ENCODE measurements at places on chromosomes 1 and 21. TPM values are rescaled to one million over a fixed set of nuclear protein-coding genes. Genes with fewer than 3 reads are reported as not detected.

RBP7 gene
- total RNA-seq, result not detected

MCOLN3 gene
- total RNA-seq, result 1.8 TPM

LIX1L gene
- total RNA-seq, result 11.7 TPM

RNU1-2 gene
- under 0.01 TPM for total RNA-seq

GJA8 gene
- not detected for total RNA-seq

LYPLA2 gene
- 72.2 TPM for total RNA-seq

SPATA45 gene
- not detected for total RNA-seq

SLC45A3 gene
- total RNA-seq, result 6.2 TPM

IGSF21 gene
- total RNA-seq, result not detected

TIE1 gene
- total RNA-seq, result not detected

RAVER2 gene
- 9.8 TPM for total RNA-seq

ADAMTSL4 gene
- 14.4 TPM for total RNA-seq

LRRC53 gene
- not detected for total RNA-seq

GJB5 gene
- total RNA-seq, result 109 TPM

TRAF3IP3 gene
- total RNA-seq, result not detected

FABP3 gene
- total RNA-seq, result 0.42 TPM

AGT gene
- total RNA-seq, result not detected

ZYG11A gene
- 0.63 TPM for total RNA-seq

HAX1 gene
- 114 TPM for total RNA-seq

DMBX1 gene
- not detected for total RNA-seq

SELL gene
- total RNA-seq, result not detected

HSD3B2 gene
- not detected for total RNA-seq

CYP4X1 gene
- 0.56 TPM for total RNA-seq

TOR1AIP1 gene
- 29.0 TPM for total RNA-seq

SELENON gene
- total RNA-seq, result 24.0 TPM

ALX3 gene
- not detected for total RNA-seq

RHEX gene
- not detected for total RNA-seq

AGPAT3 gene
- 44.2 TPM for total RNA-seq

ZNF593OS gene
- total RNA-seq, result not detected

PCP4L1 gene
- total RNA-seq, result 1.3 TPM

IVL gene
- total RNA-seq, result 60.1 TPM

LCE1C gene
- total RNA-seq, result not detected

A3GALT2 gene
- total RNA-seq, result not detected

ARHGEF16 gene
- 24.5 TPM for total RNA-seq

CFHR1 gene
- not detected for total RNA-seq

AMY1C gene
- 1.4 TPM for total RNA-seq
